Right renal cortex interstitium (tissue), 3 donors: ENCODE measurements at places on chromosomes 12 and 14.

DNA sequence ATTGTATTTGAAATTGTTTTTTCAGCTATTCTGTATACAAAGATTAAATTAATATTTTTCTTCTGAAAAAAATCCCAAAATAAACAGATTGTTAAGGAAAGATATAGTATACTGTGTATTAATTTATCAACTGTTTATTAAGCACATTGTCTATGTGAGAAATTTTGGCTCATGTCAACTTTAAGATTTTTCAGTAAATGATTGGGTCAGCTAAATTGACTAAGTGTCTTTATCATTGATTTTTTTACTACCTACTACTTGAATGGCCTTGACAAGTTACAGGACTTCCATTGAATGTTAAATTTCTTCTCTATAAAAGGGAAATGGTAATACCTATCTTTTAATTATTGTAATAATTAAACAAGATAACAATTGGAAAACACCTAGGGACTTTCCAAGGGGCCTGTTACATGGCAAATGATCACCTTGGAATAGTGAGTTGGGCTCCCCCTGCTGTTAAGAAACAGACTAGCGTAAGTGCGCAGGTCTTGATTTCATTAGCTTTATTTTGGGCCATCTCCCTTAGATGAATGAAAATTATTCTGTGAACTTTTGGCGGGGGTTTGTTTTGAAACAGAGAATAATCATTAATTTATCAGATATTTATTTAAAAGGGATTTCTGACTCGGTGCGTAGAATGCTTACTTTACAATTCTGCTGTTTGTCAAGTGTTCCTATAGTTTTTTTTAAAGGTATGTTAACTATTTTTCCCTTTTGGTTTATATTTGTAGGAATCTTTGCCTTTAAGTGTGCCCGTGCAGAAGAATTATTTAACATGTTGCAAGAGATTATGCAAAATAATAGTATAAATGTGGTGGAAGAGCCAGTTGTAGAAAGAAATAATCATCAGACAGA, 14.5 kb upstream of the CCT2 start:
- DNase-seq: peak; percentile 39

- DNase-seq: no peak
These were observed 70.8 kb downstream of the AKAP6 start for GRCh38 chr14:32399920-32400319.

DNA sequence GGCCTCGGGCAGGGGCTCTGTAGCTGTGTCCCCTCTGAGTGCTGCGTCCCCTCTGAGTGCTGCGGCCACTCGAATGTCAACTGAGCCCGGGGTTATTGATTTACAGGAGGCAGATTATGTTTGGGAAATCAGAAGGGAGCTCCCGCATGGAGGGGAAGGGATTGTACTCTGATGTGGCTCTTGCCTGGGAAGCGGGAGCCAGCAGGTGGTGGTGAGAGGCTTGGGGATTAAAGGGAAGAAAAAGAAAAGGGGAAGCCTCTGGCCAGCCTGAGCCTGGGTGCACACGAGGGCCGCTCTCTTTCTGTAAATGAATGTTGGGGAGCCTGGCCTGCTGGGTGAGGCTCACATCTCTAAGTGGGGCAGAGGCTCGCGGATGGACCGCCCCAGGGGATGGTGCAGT, 143.7 kb downstream of the AACS start:
- no peak for DNase-seq

- DNase-seq: no peak
These were observed 148.0 kb upstream of the PDE3A start for GRCh38 chr12:20220339-20220738.

DNA sequence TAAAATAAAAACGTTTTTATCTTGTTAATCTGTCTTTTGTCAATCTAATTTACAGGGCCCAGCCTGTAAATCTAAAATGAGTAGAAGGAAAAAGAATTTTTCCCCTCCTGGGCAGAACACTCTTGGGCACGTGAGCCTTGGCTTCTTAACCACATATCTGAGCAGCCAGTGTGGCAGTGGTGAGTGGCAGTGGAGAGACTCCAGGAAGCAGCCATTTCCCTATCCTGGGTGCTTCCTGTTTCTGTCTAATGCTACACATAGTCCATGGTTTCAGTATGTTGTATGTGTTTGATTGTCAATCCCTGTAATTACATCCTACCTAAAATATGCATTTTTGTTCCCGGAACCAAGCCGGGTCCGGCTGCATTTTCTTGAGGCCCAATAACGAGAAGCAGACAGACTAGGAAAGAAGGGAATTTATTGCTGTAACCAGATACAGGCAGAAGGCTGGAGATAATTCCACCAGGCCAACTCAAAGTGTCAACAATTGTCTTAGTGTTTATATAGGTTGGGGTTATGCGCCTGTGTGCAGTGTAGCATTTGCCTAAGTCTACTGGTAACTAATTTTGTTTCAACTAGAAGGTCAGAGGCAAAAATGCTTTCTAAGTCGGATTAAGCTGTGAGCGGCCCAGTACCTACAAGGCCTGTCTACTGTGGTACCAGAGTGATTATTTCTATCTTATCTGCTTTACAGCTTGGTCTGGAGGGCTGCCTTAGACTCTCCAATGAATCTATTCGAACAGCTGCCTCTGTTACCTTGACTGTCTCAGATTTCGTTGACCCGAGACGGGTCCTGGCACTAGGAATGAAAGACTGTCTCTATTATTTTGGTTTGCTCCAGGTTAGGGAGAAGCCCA, 82.4 kb upstream of the RESF1 start:
- no peak for DNase-seq

DNA sequence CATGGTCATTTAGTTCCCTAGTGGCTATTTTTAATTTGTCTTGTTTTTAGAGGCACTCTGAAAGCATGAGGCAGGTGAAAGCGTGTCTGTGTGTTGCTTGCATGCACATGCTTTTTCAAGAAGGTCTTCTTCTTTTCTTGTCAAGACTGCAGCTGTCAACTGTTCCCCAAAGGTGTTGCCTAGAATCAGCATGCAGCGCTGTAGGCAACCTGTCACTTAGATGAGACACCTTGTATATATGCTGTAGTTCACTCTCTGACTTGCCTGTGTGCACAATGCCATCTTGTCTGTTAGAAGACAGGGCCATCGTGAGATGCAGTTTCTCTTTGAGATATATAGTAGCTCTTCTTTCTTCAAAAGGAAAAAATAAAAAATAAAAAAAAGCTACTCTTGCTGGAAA, 885.7 kb downstream of the DIO2 start:
- no peak for DNase-seq

DNA sequence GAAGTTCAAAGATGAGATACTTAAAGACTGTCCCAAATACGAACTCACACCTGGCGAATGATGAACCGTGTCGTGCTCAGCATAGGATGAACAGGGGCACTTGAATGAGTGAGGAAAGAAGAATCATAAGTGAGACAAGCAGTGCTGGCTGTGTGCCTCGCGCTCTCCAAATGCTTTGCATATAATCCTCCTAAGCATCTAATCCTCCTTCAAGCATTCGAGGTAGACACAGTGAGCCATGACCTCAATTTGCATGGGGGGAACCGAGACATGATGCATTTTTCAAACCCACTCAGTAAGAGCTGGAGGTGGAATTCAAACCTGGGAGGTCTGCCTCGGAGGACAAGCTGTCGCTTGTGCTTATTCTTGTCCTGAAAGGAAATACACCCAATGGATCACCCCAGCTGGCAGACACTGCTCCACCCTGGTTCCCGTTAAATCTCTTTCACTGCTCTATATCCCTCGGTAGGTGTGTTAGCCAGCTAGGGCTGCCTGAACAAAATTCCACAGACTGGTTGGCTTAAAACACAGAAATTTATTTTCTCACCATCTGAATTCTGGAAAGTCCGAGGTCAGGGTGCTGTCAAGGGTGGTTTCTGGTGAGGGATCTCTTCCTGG, 274.0 kb downstream of the SLC15A4 start:
- no peak for DNase-seq

- DNase-seq: no peak
These were observed 804.4 kb downstream of the FLRT2 start for GRCh38 chr14:86334355-86334754.

DNA sequence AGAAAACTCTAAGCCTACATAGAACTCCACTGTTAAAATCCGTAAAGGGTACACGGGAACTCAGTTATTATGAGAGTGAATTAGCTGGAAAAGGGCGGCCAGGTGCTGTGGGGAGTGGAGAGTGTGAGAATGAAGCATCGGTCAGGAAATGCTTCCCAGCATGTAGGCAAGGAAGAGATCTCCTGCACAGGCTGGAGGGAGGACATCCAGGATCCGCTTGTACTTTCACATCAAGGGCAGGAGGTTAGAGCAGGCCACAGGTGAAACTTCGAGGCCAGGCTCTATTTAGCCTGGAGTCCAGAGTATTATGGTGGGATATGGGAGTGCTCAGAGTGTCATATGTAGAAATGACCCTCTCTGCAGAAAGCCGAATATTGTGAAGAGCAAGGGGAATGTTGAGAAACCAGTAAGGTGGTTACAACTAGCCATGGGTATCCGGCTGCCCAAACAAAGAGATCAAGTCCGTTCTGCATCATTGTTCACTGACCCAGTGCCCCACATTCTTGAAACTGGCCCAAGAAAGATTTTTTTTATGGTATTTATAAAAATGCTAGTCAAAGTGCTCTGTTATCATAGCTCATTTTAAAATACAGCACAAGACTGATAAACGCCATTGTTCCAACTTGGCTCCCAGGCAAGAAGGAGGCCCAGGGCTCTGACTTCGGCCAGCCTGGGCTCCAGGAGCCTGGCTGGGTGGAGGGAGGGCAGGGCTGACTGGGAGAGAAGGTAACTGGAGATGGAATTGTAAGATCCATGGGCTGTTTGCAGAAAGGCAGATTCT, 79.4 kb upstream of the HIF1A start:
- DNase-seq: no peak

DNA sequence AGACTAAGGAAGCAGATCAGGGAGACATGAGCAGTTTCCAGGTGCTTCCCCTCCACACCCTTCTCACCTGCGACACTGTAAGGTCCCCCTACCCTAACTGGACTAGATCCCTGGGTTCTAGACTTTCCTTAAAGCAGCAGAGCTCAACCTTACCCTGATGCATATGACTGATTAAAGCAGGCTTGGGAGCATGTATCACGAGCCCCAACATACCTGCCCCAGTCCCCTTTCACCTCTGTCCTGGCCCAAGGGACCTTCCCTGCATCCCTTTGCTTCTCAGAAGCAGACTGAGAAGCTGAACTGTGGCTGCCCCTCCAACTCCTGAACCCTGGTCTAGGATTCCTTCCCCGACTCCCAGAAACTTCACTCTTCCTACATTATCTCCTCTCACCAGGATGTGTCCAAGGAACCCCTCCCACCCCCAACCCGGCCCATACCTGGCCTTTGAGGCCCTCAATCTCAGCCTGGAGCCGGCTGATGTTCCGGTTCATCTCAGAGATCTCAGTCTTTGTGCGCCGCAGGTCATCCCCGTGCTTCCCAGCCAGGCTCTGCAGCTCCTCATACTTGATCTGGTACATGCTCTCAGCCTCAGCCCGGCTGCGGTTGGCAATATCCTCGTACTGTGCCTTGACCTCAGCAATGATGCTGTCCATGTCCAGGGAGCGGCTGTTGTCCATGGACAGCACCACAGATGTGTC, 5.4 kb downstream of the KRT8 start:
- no peak for DNase-seq

- peak; percentile 77 for DNase-seq
These were observed 36.4 kb upstream of the STON2 start for GRCh38 chr14:81436296-81437138.

GRCh38 chr12:104132351-104132956, 5.6 kb downstream of the NFYB start:
- no peak for DNase-seq

GRCh38 chr14:64800000-64800399, 79.7 kb downstream of the SPTB start:
- DNase-seq: no peak

DNA sequence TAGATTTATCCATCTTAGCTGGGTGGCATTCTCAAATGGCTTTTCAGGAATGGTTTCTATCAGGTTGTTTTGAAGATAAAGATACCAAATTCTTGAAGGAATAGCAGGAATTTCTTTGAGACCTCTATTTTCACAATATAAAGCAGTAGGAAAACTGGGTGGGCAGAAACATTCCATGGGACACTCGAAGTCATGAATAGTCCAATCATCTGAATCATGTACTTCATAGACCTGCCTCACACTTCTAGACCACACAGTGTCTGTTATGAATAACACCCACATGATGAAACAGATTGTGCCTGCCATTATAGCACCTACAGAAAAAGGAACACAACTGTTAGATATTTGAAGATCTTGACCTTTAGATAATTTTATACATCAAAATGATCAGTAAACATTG, 1.8 kb downstream of the KERA start:
- no peak for DNase-seq

- DNase-seq: no peak
These were observed 20.0 kb downstream of the PTHLH start for GRCh38 chr12:27952510-27952909.

GRCh38 chr12:76123259-76124212, 39.1 kb upstream of the NAP1L1 start:
- DNase-seq: no peak

DNA sequence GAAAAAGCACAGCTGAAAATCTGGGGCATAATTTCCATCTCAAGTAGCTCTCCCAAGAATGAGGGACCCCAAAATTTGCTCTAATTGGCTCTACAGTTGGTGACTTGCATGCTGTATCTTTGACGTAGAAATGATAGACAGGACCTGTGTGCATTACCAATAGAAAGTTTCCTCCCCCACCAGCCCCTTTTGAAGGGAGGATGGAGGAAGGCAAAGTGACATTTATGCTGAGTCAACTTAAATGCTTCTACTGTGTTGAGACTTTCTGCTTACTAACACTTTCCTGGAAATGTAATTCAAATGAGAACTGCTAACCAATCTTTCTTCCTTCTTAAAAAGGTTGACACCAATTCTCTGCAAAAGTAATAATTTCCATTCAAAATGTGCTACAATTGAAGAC, 31.9 kb downstream of the TSPAN8 start:
- no peak for DNase-seq

DNA sequence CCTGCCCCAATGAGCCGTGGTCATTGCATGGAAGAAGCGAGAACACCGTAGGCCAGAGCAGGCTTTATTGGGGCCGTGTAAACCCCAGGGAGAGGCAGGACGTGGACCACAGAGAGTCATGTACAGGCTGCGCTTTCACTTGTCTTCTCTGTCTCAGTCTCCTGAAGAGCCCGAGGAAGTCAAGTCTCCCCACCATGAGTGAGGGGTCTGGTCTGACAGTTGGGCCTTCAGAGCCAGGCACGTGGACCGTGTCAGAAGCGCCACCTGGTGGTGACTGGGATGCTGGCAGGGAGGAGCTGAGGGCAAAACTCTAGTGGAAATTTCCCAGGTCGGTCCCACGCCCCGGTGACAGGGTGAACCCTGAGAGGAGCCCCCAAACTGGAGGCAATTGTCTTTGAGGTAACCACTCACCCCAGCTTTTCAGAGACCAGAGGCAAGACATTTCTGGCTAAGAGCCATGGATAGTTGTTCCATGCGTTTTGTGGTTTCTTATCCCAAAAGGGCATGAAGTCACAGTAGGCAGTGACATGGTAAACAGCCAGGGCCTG, 17.4 kb downstream of the RPS6KL1 start:
- DNase-seq: no peak

- no peak for DNase-seq
These were observed 44.3 kb downstream of the SCYL2 start for GRCh38 chr12:100311317-100311716.

GRCh38 chr12:2267703-2268470, 215.1 kb downstream of the CACNA1C start:
- DNase-seq: no peak
